Right hindlimb (tissue), 1 donor: ENCODE measurements at places on chromosomes 2 and 18.
A peak's percentile ranks its signal among the peaks of the same experiment; 100 is the strongest.

- DNase-seq, result peak; percentile 62
Observed at GRCh38 chr2:71586471-71586870, 133.1 kb downstream of the DYSF start.

DNA sequence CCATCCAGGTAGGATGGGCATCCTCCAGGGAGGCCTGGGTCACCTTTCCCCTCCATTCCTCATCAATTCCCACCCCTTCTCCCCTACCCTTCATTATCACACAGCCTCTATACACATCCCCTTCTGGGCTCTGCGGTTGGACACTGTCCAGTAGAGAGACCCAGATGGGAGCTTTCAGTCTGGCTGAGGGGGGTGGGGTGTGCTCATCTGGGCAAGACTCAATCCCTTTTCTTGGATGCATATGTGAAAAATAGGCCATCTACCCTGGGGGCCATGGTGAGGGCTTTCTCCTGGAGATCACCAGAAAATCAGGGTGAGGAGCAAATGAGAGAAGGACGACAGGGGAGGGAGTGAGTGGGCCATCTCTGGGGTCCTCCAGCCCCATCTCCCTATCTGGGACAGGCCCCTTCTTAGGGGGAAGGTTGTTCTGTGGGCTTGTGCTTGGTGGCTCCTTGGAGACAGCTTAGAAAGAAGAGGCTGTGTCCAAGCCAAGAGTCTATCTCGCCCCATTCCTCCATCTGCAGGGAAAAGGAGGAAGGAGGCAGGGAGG, 160.1 kb downstream of the DYSF start:
- DNase-seq, result no peak

- no peak for DNase-seq
Observed at GRCh38 chr18:10003866-10004265, 90.0 kb downstream of the VAPA start.

DNA sequence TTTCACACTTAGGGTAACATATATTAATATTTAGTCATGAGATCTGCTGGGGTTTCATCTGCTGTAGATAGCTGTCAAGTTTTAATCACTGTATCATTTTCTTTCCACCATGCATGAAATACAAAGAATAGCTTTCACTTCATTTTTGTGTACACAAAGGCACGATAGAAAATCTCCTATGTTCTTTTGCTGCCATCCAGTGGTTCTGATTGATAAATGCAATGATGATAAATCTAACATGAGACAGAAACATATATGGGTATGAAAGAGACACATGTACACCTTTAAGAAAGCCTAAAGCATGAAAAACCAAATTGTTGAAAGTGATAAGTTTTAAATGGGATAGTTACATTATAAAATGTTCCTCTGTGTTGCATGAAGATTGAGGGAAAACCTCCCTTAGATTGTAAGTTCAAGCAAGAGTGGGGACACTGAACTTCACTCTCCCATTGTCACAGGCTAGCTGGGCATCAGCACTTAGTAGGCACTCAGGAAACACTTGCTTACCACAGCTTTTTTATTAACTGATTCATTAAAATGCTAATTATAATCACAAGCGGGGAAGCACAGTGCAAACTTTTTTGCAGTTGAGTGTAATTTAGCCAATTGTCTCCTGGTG, 31.2 kb downstream of the C1D start:
- no peak for DNase-seq

- DNase-seq, result peak; percentile 24
Observed at GRCh38 chr18:34650121-34650545, 60.0 kb upstream of the DTNA start.

GRCh38 chr2:184735611-184736010, 137.3 kb downstream of the ZNF804A start:
- no peak for DNase-seq

- DNase-seq, result no peak
Observed at GRCh38 chr2:55843994-55844345, 79.6 kb downstream of the EFEMP1 start.

DNA sequence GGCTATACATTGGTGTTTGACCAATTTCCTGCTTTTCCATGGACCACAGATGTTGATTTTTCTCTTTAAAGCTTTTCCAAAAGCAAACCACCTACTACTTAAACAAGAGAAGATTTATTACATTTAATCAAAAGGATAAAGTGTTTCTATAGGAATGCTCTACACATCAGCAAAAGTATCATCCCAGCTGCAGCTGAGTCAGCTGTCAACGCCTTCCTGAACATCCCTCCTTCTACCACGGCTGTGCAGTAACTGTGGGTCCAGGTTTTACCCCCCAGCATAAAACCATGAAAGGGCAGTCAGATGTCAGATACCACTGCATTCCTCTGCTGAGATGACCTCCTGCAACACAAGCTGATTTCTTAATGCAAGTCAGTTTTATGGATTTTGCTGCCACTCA, 524.5 kb upstream of the MEX3C start:
- no peak for DNase-seq

DNA sequence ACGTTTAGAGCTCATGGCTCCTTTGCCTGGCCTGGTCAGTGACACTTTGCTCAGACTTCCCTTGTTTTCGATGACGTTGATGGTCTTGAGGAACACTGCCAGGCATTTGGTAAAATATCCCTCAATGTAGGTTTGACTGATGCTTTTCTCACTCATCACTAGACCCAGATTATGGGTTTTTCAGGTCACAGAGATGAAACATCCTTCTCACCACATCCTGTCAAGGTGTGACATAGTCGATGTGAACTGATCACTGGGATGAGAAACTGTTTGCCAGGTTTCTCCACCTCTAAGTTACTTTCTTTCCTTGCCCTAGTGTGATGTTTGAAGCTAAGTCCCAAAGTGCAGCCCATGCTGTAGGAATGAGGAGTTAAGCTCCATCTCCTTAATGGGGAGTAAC, 81.5 kb downstream of the AFF3 start:
- DNase-seq, result no peak

DNA sequence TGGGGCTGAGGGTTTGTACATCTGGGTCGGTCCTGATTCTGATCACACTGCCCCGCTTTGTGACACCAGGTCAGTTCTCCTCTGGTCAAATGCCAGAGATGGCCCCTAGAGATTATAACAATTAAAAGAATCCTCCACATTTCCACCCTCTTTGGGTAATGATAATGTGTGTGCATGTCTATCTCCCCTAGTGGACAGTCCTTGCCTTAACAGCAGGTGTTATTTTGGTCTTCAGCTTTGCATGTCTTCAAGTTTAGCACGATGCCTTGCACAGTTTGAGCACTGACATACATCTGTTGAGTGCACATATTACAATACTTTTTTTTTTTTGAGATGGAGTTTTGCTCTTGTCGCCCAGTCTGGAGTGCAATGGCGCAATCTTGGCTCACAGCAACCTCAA, 25.7 kb upstream of the COX7A2L start:
- DNase-seq, result no peak

DNA sequence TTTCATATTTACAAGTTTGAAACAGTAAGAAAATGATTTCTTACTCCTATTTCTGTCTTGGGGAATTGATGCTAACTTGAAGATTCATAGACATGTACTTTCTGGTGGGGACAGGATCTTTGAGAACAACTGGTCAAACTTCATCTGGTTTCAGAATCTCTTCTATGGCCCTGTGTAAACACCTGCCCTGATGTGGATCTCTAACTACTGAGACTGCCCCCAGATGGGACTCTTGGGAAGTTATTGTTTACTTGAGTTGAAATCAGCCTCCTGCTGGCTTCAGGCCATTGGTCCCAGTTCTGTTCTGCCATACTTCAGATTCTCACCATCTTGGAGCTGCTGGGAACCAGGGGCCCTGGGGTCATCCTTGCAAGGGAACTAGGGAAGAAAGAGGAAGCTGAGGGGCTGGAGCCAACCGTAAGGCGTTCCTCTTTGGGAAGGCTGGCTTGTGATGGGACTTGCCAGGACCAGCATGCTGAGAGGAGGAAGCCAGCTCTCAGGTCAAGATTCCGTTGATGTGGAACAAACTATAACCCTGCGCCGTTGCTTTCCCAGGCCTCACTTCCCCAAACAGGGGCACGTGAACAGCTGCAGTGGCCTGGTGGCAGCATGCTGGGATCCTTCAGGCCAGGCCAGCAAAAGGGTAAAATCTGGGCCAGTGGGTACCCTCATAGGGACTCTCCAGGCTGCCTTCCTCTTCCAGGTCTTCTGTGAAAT, 135.5 kb upstream of the CXCR4 start:
- DNase-seq, result no peak

DNA sequence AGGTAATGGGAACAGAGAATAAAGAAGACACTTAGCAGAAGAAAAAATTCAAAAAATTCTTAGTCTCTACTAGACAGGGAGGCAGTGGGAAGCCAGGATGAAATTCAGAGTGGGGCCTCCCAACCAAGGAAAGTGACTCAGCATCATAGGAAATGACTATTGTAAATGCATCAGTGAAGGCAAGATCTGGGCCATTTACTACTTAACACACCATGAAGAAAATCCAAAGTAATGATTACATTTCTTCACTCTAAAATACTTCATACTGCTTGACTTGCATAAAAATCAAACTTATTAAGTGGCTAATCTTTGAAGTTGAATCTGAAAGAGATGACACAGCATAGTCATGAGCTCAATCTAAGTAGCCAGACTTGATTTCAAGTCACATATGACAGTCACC, 405.8 kb upstream of the SLC39A10 start:
- DNase-seq, result no peak

- DNase-seq, result no peak
Observed at GRCh38 chr2:145356056-145356455, 836.1 kb upstream of the ZEB2 start.

DNA sequence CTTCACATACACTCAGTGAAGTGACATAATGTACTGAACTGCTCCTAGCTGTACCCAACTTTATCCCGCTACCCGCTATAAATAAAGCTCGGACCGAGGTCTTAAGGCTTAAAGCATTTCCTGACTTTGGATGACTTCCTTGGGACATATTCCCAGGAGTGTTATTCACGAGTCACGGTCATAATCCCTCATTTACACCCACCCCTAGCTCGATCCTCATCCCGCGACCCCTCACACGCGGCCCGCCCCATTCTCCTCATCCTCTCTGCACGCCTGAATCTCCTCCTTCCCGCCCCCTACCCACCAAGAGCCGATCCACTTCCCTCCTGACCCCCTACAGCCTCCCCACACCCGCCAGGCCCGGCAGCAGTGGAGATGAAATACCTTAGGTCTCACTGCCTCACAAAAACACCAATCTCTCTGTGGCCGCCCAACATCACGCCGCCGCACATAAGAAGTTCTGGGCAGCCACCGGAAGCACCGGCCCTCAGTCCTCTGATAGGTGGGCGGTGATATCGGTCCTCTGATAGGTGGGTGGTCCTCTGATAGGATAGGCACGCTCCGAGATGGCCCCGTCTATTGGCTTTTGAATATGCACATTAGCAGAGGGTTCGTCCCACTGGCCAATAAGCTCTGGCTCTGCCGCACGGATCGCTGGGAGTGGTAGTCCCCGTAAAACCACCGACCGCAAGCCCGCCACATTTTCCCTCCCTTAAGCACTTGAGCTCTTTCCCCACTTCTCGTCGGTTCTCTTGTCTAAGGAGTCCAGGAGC, at the start of gene WDCP:
TSS of gene WDCP (minus strand) at position 462 of the 773 bp plus-strand sequence. CDS start 7,897 bp downstream, outside the sequence.
- peak; percentile 98 for DNase-seq

GRCh38 chr18:62767836-62768557, 52.7 kb downstream of the PHLPP1 start:
- no peak for DNase-seq

DNA sequence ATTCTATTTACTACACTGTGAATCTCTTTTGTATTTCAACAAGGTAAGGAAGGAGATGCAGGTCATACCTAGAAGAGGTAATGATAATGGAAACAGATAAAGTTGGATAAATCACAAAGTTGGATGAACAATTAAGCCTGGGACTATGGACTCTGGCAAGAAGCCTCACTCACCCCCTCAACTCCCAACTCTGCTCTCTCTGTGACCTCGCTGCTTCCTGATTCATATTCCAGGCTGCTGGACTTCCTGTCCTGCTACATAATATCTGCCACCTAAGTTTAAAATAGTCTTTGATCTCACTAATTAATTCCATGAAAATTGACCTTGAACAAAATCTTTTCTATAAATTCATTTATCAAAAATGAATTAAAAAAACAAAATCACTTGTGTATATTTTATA, 215.3 kb downstream of the CALCRL start:
- no peak for DNase-seq

DNA sequence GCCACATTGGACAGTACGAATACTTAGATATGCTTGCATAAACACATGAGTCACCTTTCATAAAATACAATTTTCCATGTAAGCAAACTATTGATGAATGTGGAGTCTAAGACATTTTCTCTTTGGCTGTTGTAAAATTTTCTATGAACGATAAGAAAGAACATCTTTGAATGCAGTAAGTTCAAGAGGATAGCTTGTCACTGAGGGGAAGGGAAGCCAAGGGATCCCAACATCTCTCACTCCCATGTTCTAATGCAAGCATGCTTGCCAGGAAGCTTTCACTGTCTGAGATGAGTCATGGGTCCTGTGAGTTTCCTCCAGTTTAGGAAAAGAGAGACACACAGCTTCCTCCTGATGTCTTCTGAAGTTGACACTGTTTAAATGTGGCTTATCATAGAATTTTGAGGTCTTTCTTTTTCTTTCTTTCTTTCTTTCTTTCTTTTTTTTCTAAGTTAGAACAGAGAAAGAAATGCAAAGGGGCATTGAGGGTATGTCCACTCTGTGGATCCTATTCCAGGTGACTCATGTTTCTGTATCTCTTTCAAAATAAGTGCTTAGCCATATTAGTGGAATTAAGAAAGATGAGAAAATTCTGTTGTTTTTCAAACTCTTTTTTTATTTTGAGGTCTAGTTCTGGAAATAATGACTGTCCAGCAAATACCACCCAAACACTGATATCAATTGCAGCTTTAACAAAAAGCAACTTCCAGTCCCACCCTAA, 146.6 kb downstream of the RDH14 start:
- no peak for DNase-seq

DNA sequence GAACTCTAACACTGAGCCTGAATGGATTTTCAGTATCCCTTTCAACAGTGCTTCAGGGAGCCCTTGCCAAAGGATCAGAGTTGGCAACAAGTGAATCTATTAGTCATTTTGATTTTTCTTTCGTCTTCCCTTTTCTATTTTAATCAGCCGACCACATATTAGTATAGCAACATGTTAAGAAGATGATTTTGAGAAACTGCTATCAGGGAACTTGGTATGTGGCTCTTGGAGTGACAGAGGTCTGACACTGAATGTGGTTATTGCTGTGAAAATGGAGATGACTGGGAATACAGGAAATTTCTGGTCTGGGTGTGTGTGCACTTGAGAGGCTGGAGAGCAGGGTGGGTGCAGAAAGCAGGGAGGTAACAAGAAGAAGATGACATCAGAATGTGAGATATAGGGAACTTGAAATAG, 28.7 kb upstream of the IL1RL1 start:
- no peak for DNase-seq
